ENCODE measurements at places on chromosomes 5 and 9. TPM values are rescaled to one million over a fixed set of nuclear protein-coding genes. Genes with fewer than 3 reads are reported as not detected.
A peak's percentile ranks its signal among the peaks of the same experiment; 100 is the strongest.

GRCh38 chr5:90983711-90984124 is 399.4 kb downstream of the ARRDC3 start:
- H3K27me3 ChIP-seq, result peaks cover 66% of the 10 kb centered on the region
- H3K36me3 ChIP-seq, result no peaks in the 10 kb centered on the region
- H3K27ac ChIP-seq, result no peak overlapping the region
- no peak for DNase-seq
- H3K4me3 ChIP-seq, result no peak overlapping the region
- H3K4me1 ChIP-seq, result peaks cover 10% of the 10 kb centered on the region

- H3K4me1 ChIP-seq, result peaks cover 34% of the 10 kb centered on the region
- no peak overlapping the region for H3K4me3 ChIP-seq
- no peak overlapping the region for H3K27ac ChIP-seq
Observed at GRCh38 chr5:159510282-159510681, 180.0 kb upstream of the IL12B start.

DNA sequence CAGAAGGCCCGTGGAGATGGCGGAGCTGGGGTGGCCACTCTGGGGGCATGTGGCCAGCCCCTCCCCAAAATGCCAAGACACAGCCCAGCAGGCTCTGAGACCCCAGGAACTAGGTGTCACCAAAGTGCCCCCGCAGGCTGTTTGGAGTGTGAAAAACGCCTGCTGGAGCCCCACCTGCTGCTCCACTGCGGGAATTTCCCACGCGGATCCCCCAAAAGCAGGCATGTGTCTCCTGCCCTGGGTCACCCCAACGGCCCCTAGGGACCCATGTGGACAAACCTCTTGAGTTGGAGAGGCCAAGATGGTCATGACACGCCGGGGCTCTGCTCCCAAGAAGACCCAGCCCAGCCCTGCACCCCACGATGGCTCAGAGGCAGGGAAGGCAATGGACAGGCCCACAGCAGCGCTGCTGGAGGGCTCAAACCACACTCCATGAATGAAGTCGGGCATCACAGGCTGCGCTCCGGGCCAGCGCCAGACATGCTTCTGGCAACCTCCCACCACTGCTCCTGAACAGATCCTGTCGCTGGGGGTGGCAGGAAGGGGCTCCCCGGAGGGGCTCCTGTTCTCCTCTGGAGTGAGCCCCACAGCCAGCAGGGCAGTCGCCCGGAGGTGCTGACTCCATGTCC is 15.3 kb downstream of the NOTCH1 start:
- no peaks in the 10 kb centered on the region for H3K4me1 ChIP-seq
- no peak overlapping the region for H3K27ac ChIP-seq
- H3K27me3 ChIP-seq, result no peaks in the 10 kb centered on the region
- no peak for DNase-seq

DNA sequence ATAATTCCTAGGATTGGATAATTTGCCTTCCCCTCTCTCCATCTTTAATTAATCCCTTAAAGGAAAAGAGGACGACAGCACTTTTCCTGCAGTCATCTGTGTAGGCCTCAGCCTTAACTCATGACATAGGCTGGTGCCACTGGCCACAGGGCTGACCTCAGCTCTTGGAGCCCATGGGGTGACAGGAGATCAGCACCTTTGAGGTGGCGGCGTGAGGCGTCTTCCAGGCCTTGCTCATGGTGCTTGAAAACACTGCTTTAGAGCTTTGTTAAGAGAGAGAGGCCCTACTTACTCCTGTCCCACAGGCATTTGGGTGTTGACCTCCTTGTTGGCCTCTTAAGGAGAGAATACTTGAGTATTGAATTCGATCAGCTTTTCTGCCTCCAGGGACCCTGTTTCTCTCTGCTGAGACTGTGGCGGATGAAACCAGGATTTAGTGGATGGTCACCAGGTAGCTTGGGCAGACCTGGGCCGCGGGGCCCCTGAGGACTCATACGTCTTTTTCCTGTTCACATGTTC is 23.4 kb downstream of the TENT4A start:
- H3K4me1 ChIP-seq, result peaks cover 32% of the 10 kb centered on the region
- peaks cover 20% of the 10 kb centered on the region for H3K36me3 ChIP-seq
- H3K4me3 ChIP-seq, result no peak overlapping the region
- H3K27me3 ChIP-seq, result no peaks in the 10 kb centered on the region
- no peak for DNase-seq

DNA sequence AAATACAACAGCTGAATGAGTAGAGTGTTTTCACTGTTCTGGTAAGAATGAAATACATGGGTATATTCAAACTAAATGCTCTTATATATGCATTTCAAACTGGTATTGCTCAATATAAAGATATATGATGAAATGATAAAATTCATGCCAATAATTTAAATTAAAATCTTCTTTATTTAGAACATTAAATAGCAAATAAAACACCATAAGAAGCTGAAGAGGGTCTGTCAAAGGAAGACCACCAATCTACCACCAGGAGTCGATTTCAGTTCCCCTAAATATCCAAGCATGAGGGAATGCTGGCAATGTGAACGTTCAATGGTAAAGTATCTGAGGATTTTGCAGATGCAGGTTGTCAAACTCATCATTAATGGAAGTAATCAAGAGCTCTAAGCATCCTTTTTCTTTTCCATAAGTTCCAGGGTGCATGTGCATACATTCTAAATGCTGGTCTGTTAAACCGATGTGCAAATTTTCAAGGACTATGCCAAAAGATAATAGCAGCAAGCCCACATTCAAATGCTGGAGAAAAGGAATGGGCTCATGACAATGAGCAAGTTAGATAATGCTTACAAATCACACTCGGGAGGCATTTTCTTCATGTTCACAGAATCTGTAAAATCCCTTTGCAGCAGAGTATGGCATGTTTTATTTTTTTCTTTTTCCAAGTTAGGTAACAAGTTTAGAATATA is 118.8 kb upstream of the MTAP start:
- no peak for DNase-seq
- H3K27me3 ChIP-seq, result no peaks in the 10 kb centered on the region
- no peak overlapping the region for H3K4me3 ChIP-seq

DNA sequence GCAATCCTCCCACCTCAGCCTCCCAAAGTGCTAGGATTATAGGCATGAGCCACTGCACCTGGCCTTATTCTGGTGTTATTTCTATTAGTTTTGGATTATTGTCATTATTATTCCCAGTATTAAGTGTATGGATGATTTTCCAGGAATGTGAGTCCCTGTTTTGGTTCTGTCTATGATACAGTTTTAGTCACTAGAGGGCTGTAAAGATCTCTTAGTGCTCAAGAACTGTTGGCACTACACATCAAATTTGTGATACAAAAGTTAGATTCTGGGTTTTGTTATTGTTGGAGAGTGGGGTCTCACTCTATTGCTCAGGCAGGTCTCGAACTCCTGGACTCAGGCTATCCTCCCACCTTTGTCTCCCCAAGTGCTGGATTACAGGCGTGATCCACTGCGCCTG is 12.1 kb downstream of the CCL28 start:
- no peak overlapping the region for H3K27ac ChIP-seq
- no peaks in the 10 kb centered on the region for H3K4me1 ChIP-seq
- peaks cover 6% of the 10 kb centered on the region for H3K27me3 ChIP-seq
- no peak overlapping the region for H3K4me3 ChIP-seq
- H3K36me3 ChIP-seq, result no peaks in the 10 kb centered on the region

DNA sequence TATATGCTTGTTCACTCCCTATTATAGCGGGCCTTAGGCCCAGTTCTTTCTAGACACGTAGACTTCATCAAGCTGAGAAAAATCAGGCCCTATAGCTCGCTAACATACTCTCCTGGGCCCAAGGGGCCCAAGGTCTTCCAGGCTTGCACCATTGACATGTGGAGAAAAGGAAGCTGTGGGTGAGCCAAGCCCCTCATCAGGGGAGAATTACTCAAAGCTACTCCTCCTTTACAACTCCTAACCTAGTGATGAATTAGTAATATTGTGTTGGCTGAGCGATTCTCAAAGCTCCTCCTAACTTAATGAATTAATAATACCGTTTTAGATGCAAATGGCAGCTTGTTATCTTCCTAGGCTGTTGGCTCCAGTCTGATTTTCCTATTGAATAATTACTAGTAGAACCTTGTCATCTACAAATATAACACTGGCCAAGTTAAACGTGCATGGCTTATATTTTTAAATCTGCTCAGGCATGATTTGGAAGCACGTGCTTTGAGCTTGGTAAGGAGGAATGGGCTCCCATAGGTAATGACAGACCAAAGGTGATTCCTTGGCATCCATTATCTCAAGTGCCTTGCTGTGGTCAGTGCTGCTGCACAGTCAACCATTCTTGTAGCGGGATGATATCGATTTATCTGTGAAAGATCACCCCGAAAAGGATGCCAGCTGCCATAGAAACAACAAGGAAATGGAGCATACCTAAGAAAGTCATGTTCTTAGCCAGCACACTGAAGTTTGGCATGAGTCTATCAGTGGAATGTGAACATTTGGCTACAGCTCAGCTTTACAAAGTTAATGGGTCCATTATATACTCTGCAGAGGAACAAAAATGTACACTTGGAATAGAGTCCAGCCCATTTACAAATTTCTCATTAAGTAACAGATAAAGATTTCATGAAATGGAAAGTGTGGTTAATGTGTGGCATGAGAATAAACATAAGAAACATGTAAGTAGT is 23.8 kb downstream of the LVRN start:
- no peaks in the 10 kb centered on the region for H3K27me3 ChIP-seq
- H3K4me1 ChIP-seq, result peaks cover 7% of the 10 kb centered on the region

DNA sequence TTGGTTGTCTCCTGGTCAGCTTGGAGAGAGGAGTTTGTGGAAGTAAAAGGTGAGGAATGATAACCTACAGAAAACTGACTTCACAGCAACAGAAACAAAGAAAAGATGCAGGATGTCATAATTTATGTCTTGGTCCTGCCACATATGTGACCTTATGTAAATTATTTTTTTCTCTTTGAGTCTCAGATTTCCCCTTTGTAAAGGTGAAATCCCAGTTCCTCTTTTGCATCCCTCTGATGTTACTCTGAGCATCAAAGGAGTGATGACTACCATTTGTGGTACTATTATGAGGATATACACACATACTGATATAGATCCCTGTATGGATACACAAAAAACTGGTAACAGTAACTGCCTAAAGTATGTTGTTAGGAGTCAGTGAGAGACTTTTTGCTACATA is 1.4 kb upstream of the THG1L start:
- H3K27me3 ChIP-seq, result no peaks in the 10 kb centered on the region
- H3K36me3 ChIP-seq, result no peaks in the 10 kb centered on the region
- H3K4me3 ChIP-seq, result no peak overlapping the region

GRCh38 chr9:112508377-112508776 is 21.8 kb downstream of the KIAA1958 start:
- no peaks in the 10 kb centered on the region for H3K36me3 ChIP-seq
- no peak overlapping the region for H3K4me3 ChIP-seq
- peaks cover 17% of the 10 kb centered on the region for H3K4me1 ChIP-seq
- H3K27ac ChIP-seq, result no peak overlapping the region
- no peak for DNase-seq
- no peaks in the 10 kb centered on the region for H3K27me3 ChIP-seq

DNA sequence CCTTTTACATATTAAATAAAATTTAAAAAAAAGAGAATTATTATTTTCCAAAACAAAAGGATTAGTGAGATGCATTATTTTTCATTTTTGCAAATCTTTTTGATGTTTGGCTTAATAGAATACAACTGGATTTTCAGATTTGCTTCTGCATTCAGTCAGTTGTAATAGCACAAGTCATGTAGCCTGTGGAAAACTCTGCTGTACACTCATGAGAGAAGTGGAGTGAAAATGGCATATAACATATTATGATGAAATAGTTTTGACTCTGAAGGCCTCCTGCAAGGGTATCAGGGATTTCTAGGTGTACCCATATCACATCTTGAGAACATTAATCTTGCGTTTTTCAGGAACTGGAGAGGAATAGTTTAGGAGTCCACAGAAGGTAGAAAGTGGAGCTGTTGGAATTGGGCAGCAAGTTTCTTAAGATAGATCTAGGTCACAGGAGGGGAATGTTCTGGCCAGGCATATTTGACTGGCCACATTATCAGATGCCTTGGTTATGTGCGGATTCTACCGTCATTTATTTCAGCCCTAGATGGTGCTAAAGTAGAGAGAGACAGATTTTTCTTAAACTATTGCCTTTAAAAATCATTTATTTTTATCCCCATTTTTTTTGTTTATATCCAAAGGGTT is 16.4 kb downstream of the LNPEP start:
- H3K36me3 ChIP-seq, result no peaks in the 10 kb centered on the region
- no peaks in the 10 kb centered on the region for H3K27me3 ChIP-seq
- no peak overlapping the region for H3K4me3 ChIP-seq
- H3K4me1 ChIP-seq, result peaks cover 1% of the 10 kb centered on the region

GRCh38 chr5:54672871-54673270 is 155.3 kb downstream of the SNX18 start:
- H3K27ac ChIP-seq, result no peak overlapping the region
- H3K4me1 ChIP-seq, result peaks cover 24% of the 10 kb centered on the region
- H3K36me3 ChIP-seq, result no peaks in the 10 kb centered on the region
- no peak overlapping the region for H3K4me3 ChIP-seq
- no peak for DNase-seq

- H3K27me3 ChIP-seq, result no peaks in the 10 kb centered on the region
- peak; percentile 38 for DNase-seq
- H3K4me3 ChIP-seq, result no peak overlapping the region
- H3K27ac ChIP-seq, result no peak overlapping the region
- H3K4me1 ChIP-seq, result no peaks in the 10 kb centered on the region
Observed at GRCh38 chr5:41598011-41598410, 87.6 kb upstream of the PLCXD3 start.

GRCh38 chr9:94875300-94876020 is 149.0 kb downstream of the AOPEP start:
- no peaks in the 10 kb centered on the region for H3K36me3 ChIP-seq
- no peak for DNase-seq
- H3K27me3 ChIP-seq, result no peaks in the 10 kb centered on the region
- H3K27ac ChIP-seq, result peak overlapping the region; percentile 99
- H3K4me3 ChIP-seq, result no peak overlapping the region

DNA sequence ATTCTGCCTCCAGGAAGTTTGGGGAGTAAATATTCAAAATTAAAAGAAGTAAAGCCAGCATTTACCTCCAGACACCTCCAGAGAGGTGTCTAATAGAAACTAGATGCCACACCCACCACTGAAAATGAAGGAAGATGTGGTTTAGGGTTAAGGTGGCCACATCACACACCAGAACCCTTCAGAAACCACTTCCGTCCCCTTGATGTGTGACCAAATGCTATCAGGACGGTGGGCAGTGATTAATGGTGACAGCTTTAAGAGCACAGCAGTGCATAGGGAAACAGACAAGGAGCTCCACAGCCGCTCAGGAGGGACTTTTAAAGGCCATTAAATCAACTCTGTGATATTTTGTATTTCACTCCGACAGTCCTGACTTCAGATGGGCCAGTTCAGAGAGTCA is 295.2 kb downstream of the BRINP1 start:
- H3K27ac ChIP-seq, result no peak overlapping the region
- peaks cover 7% of the 10 kb centered on the region for H3K27me3 ChIP-seq

GRCh38 chr9:100011062-100011681 is 87.6 kb downstream of the ERP44 start:
- 0 out of 2 replicates have a peak, but pooled peaks cover 3% of the 10 kb centered on the region for H3K36me3 ChIP-seq
- H3K4me1 ChIP-seq, result no peaks in the 10 kb centered on the region
- no peak overlapping the region for H3K27ac ChIP-seq
- DNase-seq, result peak; percentile 60
- no peak overlapping the region for H3K4me3 ChIP-seq
- H3K27me3 ChIP-seq, result no peaks in the 10 kb centered on the region

GALNT12 gene
- polyA plus RNA-seq, result 0.74 TPM

WNK2 gene
- polyA plus RNA-seq, result not detected

BTNL8 gene
- not detected for polyA plus RNA-seq

SPATA31C1 gene
- polyA plus RNA-seq, result not detected

SETX gene
- polyA plus RNA-seq, result 14.3 TPM

HTR1A gene
- not detected for polyA plus RNA-seq

NUTM2G gene
- polyA plus RNA-seq, result 0.06 TPM
